ENCODE measurements at places on chromosomes 2 and 18. TPM values are rescaled to one million over a fixed set of nuclear protein-coding genes. Genes with fewer than 3 reads are reported as not detected.

Gene KCNJ3
- polyA plus RNA-seq, result 7.0 TPM

Gene SLC9A2
- polyA plus RNA-seq, result 6.4 TPM

DNA sequence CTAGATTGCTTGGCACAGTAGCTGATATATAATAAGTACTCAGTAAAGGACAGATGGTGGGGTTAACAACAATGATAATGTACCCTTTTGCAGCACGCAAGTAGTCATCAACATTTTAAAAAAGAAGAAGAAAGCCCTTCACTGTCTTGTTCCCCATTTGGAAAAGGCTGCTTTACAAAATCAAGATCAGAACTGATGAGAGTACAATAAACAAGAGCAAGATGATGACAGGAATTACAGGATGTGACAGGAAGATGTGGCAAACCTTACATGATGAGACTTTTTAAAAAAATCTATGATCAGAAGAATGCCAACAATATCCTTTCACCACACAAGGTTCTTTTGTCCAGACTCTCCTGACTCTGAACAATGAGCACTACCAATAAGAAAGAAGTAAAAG is 9.1 kb downstream of the TYW5 start:
- DNase-seq, result no peak

- no peak for DNase-seq
These were observed 323.7 kb downstream of the ARHGAP15 start for GRCh38 chr2:143452817-143453451.

GRCh38 chr2:66437691-66438497 is 3.0 kb downstream of the MEIS1 start:
- DNase-seq, result no peak
